WTC11 (cell line): ENCODE measurements at places on chromosomes 3 and 15.

- no peak for DNase-seq
These were observed 330.1 kb downstream of the SOX2 start for GRCh38 chr3:182041668-182042291.

DNA sequence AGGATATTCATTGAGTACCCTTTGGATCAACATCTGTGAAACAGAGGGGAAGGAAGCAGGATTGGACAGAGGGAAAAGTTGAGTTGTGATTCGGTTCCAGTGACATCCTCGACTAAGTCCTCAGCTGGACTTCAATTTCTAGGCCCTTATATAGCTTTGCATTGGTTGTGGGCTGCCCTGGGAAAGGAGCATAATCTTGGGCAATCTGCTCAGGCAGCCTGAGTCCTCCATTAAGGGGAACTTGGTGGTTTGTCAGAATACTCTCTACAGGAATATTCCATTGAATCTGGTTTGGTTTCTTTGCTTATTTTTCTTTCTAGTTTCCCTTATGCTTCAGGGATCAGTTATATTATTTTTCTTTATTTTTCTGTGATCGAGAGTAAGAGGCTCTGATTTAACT is 94.1 kb downstream of the TCF12 start:
- no peak for DNase-seq

GRCh38 chr15:94042180-94042928 is 189.0 kb upstream of the MCTP2 start:
- DNase-seq = no peak

DNA sequence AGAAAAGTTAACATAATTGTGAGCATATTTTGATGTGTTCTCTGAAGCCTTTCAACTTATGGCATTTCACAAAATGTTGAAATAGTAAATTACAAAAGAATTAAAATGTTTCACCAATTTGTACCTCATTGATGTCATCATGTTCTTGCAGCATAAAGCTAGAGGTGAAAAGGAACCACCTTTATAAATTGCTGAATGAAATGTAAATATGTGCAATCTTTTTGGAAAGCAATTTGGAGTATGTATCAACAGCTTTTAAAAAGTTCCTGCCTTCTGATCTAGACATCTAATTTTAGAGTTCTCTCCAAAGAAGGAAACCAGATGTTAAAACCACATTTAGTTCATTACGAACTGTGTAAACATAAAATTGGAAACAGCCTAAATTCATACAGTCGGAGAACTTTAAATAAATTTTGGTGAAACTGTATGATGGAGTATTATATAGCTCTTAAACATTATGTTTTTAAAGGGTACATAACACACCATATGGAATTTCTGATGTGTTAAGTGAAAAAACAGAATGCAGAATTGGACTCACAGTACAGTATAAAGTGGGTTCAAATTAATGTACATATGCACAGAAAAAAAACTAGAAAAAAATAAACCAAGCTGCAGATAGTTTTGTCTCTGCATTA is 311.2 kb upstream of the NAALADL2 start:
- no peak for DNase-seq

DNA sequence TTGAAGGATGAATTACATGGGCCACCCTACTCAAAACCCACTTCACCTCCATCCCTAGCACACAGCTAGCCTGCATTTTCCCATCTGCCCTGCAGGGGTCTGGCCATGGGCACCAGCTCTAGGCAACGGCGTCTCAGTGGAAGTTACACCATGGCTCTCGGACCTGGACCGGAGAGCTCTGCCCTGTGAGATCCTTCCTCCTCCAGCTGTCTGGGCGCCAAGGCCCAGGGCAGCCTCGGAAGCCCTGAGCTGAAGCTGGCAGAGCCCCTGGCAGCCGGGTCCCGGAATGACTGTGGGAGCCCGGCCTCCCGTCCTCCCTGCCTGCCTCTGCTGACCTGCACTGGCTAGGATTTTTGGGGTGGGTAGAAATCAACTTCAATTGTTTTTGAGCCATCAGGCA is 98.9 kb downstream of the CHSY1 start:
- DNase-seq = peak; percentile 62

GRCh38 chr15:60727661-60728060 is 248.7 kb upstream of the ICE2 start:
- no peak for DNase-seq

- DNase-seq = peak; percentile 56
These were observed 15.3 kb upstream of the UNC13C start for GRCh38 chr15:53962646-53963561.

DNA sequence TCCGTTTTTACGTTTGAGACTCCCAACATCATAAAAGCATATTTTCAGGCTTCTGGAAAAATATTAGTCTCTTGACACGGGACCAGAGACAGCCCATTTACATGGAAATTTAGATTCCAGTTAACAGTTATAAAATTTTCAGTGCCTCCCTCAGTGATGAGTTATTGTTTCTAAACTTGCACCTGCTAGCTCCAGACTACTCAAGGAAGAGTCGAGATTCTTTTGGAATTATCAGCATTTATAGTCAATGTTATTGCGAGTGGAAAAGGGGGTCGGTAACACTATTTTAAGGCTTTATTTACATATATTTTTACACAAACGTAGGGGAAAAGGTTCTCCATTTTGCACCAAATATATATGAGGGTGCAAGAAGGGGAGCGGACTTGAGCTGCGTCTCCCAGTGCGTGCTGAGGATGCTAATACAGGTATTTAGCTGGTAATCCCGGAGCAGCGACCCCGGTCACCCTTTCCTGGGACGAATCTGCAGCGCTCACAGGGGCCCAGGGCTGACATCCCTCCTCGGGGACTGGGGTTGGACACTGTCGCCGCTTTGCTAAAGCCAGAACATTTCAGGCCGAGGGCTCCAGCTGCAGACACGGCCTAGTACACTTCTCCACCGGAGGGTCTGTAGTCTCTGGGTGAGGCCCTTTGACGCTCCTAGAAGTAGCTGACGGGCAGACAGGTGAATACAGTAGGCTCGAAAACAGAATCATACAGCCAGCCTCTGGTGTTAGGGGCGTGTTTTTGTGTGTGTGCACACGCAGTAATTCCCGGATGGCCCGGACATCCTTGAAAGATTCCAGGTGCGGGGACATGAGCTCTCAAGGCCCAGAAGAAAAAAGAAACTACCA is 729 bp upstream of the ZBTB11 start:
- DNase-seq = peak; percentile 25
